AG04450 (cell line): ENCODE measurements at places on chromosomes 16 and 17.

- no peak for DNase-seq
Measured at GRCh38 chr17:8117980-8118768, at the start of gene ALOXE3. TSS of gene ALOXE3 (minus strand) at chr17:8118514. CDS start at chr17:8117990, 524 bp downstream.

DNA sequence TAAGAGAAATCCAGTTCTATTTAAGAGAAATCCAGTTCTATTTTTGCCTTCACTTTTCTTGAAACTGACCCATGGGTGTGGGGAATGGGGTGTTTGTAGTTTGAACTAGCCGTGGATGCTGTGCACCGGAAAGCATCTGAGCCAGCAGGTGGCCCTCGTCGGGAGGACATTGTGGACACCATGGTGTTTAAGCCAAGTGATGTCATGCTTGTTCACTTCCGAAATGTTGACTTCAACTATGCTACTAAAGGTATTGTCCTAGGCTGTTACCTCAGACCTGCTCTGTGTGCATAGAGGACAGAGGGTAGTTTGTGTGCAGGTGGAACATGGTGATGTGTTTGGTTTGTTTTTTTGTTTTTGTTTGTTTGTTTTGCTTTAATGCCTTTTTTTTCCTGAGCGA is 3.3 kb downstream of the ATXN2L start:
- DNase-seq, result no peak

- no peak for DNase-seq
Measured at GRCh38 chr16:86432691-86433090, 77.6 kb upstream of the FOXF1 start.

DNA sequence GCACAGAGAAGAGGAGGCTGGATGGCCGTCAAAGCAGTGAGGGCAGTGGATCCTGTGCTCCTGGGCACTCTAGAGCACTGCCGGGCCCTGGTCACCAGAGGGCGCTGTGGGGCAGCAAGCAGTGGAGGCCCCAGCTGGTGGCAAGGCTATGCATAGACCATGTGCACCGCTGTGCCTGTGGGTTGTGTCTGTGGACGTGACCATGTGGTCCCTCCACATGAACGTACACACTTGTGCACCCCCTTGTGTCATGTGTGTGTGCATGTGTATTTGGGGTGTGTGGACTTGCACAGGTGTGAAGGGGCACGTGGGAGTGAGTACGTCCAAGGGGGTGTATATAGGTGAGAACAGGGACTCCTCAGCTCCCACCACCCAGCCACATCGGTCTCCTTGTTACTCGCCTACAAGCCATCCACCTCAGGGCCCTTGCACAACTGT is 4.4 kb upstream of the MAP2K3 start:
- peak; percentile 55 for DNase-seq

GRCh38 chr16:90048347-90048722 is 28.8 kb downstream of the PRDM7 start:
- DNase-seq, result no peak
